ENCODE measurements at places on chromosomes 4 and X.

DNA sequence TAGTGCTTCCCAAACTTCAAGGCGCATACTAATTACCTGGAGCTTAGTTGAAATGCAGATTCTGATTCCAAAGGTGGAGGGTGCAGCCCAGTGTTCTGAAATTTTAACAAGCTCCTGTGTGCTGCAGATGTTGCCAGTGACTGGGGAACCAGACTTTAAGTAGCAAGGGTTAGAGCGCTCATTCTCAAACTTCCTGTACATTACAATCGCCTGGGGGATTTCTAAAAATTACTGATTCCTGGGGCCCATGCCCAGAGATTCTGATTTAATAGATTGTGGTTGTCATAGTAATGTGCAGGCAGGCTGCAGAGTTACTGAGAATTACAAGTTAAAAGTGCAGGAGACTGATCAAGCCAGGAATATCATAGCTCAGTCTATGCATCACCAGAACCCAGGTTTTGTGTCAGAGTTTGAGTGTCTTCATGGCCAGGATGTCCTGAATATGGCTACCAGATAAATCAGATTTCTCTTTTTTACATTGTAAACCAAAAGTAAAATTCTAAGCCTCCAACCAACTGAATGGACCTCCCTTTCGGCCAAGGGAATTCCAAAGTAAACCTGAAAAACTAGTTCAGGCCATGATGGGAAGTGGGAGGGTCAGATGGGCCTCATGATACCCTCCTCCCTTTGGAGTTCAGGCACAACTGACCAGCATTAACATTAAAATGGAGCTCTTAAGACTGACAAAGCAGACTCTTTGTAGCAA is 121.6 kb downstream of the ATXN3L start:
- DNase-seq = no peak

DNA sequence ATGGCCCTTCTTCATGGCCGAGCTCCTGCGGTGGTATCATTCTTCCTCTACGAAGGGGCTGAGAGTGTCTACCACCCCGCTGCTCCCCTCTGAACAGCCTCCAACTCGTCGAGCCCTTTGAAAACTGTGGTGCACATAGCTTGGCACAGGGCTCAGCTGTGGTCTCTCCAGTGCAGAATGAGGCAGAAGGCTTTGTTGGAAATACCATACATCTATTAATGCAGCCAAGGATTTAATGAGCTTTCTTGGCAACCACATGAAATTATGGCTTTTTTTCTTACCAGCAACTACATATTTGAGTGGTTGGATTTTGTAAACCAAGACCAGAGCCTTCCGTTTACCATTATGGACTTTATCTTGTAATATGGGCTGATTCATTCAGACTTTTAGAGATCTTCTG is 61.7 kb upstream of the CBR4 start:
- DNase-seq = no peak

DNA sequence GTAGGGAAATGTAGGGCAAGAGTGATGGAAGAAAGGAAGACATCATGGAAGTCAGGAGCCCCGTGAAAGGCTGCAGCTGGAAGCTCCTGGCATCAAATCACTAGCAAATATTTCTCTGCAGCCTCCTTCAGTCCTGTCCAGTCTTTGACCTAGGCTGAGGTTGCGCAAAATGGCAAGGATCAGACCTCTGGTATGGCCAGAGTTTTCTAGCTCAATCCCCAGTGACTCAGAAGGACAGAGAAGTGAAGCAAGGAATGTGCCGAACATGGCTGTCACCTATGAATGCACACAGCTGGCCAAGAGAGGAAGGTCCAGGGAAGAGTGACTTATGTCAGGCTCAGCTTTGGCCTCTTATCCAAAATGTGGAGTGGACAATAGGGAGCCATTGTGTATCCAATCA is 71.1 kb upstream of the PHOX2B start:
- no peak for DNase-seq

DNA sequence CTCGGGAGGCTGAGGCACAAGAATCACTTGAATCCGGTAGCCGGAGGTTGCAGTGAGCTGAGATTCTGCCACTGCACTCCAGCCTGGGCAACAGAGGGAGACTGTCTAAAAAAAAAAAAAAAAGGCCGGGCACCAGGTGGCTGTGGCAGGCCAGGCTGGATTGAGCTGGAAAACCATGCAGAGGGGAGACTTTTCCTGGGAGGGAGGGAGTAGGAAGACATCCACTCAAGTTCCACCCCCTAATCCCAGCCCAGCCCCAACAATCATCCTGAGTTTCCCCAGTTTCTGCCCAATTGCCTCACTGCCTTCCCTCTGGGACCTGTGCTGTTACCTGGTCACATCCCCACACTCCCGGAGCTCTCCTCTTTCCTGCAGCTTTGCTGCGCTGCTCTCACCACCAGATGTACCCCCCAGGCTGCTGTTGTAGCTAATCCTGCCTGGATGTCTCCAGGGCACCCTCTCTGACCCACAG is 9.0 kb upstream of the TSPYL2 start:
- no peak for DNase-seq

DNA sequence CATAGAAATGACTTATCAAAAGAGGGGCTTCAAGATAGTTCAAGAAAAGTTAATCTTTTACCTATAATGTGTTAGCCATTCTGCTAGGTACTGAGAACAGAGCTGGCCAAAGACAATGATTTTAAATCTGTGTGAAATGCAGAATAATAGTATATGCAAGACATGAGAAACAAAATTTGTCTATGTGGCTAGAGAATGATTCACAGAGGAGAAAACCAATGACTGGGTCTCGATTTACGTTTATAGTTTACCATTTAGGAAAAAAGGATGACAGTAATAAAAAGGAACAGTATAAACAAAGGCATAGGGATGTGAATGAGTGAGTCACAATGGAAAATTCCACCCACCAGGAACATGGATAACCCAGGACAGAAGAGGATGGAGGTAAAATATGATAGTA is 31.9 kb downstream of the NPFFR2 start:
- DNase-seq = no peak

Measured in T-helper 17 cell (primary cell).